ENCODE measurements at places on chromosomes 11 and 22.

GRCh38 chr22:41620589-41621098, at the start of gene DESI1:
Gene DESI1 (minus strand): TSS chr22:41621043. CDS start chr22:41620839, 204 bp downstream.
- DNase-seq, result no peak

- DNase-seq, result no peak
Measured at GRCh38 chr11:32602657-32603415, 19.2 kb downstream of the EIF3M start.

DNA sequence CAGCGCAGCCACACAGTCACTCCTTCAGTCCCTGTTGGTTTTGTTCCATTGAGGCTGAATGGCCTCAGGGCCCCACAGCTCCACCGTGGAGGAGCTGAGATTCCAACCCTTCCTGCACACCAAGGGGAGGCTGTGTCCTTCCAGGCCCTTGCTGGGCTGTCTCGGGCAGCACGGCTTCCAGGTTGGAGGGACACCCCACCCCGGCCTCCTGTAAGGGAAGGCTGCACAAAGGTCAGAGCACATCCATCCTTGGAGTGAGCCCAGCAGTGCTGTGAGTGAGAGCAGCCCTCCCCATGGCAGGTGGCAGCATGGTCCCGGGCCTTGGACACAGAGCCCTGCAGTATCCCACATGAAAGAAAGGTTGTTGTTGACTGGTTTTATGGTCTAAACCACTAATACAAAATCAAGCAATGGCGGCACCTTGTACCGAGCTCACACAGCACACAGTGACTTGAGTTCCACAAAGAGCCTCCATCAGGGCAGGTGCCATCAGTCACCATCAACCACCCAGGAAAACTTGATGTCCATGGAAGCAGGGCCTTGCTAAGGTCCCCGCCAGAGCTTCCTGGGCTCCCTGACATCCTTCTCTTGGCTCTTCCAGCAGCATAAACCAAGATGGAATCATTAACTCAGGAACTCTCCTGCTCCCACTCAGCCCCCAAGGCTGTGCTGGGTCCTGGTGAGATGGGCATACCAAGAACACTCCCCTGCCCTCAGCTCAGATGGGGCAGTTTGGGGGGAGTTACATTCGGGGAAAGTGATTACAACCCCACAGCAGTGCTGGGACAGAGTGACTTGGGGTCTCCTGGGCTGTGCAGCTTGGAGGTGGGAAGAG, 1500.4 kb downstream of the TBC1D22A start:
- DNase-seq, result no peak

DNA sequence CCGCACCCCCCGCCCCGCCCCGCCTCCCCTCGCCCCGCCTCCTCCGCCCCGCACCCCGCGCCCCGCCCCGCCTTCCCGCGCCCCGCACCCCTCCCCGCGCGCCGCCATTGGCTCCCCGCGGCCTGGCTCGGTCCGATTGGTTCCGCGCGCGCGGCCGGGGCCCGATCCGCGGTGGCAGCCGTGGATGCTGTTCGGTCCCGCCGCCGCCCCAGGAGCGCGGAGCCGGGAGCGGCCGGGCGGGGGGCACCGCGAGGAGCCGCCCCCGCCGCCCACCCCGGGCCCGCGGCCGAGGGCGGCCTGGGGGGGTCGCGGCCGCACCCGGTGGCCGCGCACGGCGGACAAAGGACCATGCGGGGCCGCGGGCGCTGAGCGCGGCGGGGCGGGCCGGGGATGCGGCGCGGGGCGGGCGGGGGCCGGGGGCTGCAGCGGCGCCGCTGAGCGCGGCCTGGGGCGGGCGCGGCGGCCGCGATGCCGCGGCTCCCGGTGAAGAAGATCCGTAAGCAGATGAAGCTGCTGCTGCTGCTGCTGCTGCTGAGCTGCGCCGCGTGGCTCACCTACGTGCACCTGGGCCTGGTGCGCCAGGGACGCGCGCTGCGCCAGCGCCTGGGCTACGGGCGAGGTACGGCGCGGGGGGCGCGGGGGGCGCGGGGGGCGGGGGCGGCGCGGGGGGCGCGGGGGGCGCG, at the start of gene B4GALNT4:
B4GALNT4 (plus strand) TSS at position 164 of the 683 bp plus-strand sequence; CDS start at position 469, 305 bp downstream.
- no peak for DNase-seq

DNA sequence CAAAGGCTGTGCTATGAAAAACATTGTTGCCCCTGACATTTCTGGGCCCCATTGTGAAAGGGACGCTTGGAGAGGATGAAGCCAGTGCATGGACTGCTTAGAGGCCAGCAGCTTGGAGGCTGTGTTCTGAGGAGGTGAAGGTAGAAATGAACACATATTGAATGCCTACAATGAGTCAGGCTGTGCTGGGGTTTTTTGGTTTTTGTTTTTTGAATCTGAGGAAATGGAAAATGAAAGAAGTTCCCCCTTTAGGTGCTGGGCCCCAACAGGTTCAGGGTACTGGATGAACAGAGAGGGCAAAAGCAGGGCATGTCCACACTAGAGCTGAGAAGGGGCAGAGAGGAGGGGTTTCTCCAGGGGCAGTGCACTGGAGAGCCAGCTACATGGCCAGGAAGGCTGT, 166.1 kb upstream of the API5 start:
- DNase-seq, result no peak

- DNase-seq, result no peak
Measured at GRCh38 chr11:61587541-61587941, 6.7 kb upstream of the SYT7 start.

DNA sequence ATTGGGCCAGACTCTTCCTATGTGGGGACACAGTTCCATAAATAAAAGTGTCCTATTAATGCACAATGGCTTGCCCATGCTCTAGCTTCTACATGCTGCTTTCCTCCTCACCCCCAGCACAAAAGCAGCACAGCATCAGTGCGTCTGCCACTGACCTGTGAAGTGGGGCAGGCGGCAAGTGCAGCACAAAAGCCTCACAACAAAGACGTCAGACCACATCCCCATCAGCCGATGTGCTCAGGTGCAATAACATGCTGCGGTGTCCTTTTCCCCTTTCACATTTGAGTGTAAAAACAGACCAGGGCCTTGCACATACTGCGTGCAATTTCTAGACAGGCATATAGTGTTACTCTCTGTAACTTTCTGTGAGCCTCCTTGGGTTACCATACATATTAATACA, 12.8 kb downstream of the DKK3 start:
- no peak for DNase-seq

DNA sequence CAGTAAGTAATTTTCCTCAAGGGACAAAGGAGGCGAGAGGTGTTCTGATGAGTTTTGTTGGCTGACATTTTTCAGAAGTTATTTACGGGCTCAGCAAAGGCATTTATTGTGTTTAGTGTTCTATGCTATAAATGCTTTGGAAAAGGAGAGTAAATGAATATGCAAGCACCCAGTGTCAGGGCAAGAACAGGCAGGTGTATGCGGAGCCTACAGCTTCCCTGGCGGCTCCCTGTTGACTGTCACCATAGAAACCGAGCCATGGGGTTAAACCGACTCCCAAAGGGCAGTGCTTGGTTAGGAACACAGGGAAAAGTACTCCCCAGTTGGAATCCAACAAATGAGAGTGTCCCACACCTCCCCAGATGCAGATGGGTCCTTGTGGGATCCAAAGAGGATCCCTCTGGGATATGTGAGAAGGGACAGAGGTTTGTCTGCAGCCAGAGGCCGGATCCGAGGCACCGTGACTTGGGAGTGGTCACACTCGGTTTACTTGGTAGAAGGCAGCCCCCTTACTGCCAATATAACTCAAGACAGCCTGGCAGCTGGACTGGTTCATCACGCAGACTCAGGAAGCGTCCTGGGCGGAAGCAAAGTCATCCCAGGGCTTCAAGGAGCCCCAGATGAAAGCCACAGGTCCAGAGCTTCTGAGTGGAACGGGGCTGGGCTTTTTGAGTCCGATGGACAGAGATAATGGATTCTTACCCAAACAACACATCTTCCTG, 329.7 kb downstream of the CTTN start:
- DNase-seq, result no peak

DNA sequence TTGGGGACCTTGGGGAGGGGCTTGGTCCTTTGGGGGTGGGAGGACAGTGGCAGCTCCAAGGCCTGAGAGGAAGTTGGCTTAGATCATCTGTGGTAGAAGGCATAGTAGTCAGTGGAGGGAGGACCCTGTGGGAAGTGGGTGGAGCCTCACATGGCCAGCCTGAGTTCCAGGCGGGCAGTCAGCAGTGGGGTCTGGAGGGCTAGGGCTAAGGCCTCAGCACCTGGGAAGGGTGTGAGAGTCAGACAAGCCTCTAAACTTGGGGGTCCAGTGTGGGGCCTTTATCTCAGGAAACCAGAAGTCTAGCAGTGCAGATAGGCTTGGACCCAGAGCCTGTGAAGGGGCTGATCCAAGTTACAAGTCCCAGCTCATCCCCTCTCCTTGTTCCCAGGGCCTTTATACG, 4.0 kb downstream of the NLRX1 start:
- no peak for DNase-seq

DNA sequence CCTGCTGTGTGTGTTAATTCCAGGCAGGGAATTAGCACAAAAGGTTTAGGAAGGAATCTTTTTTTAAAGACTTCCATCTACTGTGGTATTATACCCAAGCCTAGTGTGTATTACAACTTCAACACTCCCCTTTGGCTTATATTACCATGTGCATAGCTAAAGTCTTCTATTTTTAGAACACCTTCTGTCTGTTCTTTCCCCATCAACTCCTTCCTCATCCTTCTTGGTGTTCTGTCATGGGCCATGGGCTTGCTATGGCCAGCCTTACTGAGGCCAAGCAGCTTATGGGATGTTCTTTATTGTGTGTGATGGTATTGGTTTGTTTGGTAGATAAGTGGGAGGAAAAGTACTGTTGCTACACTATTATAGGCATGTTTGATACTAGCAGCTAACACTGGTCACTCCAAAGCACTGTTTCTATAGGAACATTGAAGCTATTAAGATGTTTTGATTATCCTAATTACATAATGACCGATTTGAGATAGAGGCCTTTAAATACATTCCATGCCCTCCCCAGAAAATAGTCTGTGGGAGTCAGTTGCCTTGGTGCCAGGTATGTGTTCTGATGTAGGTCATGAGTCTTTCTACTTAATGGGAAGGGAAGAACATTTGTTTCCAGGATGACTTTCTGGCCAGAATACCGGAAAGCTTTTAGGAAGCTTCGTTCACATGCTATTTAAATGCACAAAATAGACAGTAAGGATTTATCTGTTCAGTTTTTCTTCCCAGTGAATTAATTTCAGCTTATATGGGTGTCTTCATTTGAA, 16.5 kb downstream of the MCAM start:
- DNase-seq, result no peak

GRCh38 chr11:105673089-105673488, 63.2 kb downstream of the GRIA4 start:
- DNase-seq, result no peak

GRCh38 chr22:25069426-25069757, 116.9 kb downstream of the KIAA1671 start:
- no peak for DNase-seq

DNA sequence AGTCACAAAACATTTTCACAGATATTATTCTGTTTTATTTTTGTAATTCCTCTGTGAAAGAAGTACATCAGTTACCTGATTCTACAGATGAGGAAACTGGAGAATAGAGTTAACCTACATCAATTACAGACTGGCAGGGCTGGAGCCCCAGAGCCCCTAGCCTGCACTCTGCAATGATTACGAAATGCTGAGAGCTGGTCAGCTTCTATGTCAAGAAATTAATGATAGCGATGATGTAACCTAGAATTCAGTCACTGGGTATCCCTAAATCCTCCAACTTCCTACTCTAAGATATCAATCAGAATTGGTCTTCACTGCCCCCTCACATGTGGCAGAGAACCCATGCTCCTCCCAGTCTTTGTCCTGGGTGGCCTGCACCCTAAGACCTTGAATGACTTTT, 273.5 kb upstream of the PLET1 start:
- DNase-seq, result no peak

GRCh38 chr22:29216011-29216872, 10.5 kb downstream of the EMID1 start:
- no peak for DNase-seq

DNA sequence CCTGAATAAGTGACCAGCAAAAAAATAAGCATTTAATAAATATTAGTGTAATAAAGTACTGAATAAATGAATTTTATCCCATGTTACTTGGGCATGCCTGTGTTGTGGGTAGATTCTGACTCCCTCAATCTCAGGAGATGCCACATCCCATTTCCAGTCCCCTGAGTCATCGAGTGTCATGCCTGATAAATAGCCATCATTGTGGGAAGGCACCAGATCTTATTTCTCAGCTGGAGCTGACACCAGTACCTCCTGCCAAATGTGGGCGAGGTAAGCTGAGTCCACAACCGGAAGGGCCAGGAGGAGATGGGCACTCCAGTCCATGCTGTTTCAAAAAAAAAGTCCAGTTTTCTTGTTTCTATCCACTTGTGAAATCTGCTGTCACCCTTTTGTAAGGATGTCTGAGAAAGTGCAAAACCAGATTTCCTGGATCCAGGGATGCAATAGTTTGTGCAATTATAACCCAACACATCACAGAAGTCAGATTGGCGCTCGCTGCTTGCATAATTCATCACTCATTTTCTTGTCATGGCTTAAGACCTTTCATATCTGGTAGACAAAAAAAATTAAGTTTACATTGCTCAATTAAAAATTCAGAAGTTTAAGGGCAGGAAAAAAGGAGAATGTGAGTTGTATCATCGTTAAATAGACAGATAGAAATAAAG, 311.6 kb downstream of the MIAT start:
- no peak for DNase-seq

GRCh38 chr11:33296695-33297094, 39.5 kb downstream of the HIPK3 start:
- DNase-seq, result no peak

DNA sequence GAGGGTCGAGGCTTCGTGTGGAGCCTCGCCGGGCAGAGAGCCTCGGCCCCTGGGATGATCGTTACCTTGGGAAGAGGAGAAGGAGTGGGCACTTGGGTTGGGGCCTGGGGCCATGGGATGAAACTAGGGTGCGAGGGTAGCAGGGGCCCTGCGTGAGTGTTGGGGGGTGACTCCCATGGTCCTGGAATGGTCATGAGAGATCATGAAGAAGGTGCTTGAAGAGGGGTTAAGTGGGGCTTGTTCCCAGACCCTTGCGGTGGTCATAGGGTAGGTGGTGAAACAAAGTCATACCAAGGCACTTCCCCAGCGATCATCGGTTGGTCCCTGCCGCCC, 284 bp downstream of the CCS start:
- no peak for DNase-seq

Measured in stimulated activated CD8-positive, alpha-beta memory T cell treated with anti-CD3 and anti-CD28 coated beads, Interleukin-7, amount 100 ng/mL, for 4 hours (primary cell).